Iris pigment epithelial cell (primary cell): ENCODE measurements at places on chromosomes 1 and 21.

- DNase-seq = peak; percentile 99
Observed at GRCh38 chr1:173824315-173825081, at the start of the genes CENPL and DARS2. Gene CENPL, minus strand, starts transcription at chr1:173824883. Its CDS starts 13,584 bp downstream, at chr1:173811299. Gene DARS2, plus strand, starts transcription at chr1:173824673. Its CDS starts 557 bp downstream, at chr1:173825230.

GRCh38 chr1:177586429-177586828 lies 383.4 kb downstream of the SEC16B start:
- peak; percentile 91 for DNase-seq

- DNase-seq = peak; percentile 74
Observed at GRCh38 chr1:84271441-84272151, 29.9 kb upstream of the SAMD13 start.

DNA sequence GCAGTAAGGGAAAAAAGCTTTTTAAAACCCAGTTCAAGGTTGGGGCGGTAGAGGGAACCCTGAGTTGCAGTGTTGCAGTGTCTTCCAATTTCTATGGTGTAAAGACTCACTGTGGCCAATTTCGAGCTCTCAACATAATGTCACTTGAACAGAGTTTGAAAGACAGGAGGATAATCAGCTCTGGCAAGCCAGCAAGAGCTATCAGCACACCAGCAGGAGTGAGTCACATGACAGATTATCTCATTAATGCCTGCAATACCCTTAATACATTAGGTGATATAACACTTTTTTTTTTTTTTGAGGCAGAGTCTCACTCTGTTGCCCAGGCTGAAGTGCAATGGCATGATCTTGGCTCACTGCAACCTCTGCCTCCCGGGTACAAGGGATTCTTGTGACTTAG lies 22.8 kb downstream of the SLC9C2 start:
- DNase-seq = no peak

GRCh38 chr1:151574575-151575529 lies 34.7 kb downstream of the TUFT1 start:
- peak; percentile 86 for DNase-seq

- no peak for DNase-seq
Observed at GRCh38 chr1:234561319-234561718, 48.7 kb downstream of the IRF2BP2 start.

GRCh38 chr1:17516303-17517214 lies 22.9 kb upstream of the ARHGEF10L start:
- DNase-seq = no peak

- no peak for DNase-seq
Observed at GRCh38 chr21:36932161-36932816, 34.2 kb downstream of the HLCS start.

DNA sequence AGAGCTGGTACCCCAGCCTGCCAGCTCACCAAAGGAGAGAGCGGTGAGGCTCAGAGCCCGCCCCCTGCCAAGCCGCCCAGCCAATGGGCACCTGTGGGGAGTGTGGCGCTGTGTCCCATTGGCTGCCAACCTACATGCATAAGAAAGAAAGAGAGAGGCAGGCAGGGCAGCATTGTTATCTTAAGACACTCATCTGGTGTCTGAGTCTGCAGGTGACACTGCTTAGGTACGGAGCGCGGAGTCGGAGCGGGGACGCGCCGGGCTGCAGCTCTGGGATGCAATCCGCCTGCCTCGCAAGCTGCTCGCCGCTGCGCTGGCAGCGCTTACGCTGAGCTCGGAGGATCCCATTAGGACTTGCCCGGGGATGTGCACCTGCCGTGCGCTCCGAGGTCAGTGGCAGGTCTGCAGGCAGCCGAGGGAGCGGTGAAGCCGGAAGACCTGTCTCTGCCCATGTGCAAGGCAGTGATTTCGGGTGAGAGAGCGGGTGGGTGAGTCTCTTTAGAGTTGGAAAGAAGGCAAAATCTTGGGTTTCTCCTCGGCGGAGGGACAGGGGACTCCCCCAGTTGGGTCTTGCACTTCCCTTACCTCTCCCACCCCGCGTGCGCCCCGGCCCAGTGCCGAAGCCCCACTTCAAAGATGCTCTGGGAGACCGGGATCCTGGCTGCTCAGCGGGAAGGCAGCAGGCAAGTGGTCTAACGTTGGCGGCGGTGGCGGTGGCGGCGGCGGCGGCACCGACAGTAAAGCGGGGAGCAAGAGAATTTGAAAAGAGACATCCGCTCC lies at the start of gene BRINP2:
Gene BRINP2 (plus strand): TSS at position 203 of the 780 bp plus-strand sequence. CDS start 58,919 bp downstream, outside the sequence.
- DNase-seq = peak; percentile 31

DNA sequence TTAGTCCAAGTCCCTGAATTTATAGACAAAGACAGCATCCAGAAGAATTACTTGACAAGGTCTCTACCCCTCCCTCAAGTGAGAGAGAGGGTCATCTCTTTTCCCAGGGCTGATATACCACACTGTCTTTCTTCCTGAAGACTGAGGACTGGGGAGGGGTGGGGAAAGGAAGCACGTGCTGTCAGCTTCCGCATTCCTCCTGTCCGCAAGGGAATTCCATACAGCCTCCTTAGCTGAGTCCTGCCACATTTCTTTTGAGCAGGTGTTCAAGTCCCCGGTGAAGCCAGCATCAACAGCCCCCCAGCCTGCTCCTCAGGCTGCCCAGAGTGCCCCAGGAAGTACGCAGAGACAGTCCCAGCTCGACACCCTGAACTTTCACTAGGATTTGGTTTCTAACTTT lies 34.2 kb downstream of the PCAT6 start:
- peak; percentile 34 for DNase-seq

DNA sequence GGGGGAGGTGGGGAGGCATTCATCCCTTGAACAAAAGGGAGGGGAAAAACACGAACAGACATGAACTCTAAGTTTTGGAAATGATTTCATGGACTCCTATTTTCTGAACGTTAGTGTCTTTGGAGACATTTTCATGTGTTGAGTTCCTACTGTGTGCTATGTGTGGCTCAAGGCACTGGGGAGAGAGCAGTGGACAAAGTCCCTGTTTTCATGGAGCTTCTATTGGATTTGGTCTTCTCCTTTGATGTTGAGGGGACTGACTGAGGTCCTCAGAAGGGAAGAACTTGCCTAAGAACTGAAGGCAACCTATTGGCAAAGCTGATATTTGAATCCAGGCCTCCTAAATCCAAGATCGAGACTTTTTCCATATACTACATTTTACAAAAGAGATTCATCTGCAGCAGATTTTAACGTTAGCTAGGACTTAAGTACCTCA lies 30.4 kb downstream of the JUN start:
- no peak for DNase-seq

GRCh38 chr1:157562515-157562914 lies 10.2 kb upstream of the FCRL5 start:
- no peak for DNase-seq

DNA sequence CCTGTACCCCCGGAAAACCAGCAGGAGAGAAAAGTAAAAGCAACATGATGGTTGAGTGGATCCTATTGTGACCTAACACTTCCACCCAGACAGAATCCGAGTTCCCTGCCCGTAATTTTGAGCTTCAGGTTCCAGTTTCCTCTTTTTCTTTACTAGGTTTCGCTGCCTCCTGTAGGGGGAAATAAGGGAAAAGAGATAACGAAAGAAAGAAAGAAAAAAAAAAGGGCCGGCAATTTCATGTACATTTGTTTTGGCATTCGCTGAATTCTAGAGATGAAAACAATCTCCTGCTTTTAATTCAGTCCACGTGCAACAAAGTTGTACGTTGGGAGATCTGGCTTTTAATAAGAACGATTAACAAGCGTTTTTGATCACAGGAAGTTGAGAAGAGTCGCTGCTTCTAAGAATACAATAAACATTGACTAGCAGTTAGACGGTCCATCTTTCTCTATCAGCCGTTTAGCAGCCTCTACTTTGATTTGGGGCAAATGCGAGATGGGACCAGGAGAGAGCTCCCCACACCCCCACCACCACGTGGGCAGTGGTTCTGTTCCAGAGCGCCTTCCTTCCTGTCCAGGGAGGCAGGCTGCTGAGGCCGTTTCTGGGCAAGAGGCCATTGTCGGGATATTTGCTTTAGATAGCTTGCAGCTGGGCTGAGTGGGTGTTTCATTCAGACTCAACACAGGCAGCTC lies 155.9 kb upstream of the RUNX1 start:
- DNase-seq = peak; percentile 98

DNA sequence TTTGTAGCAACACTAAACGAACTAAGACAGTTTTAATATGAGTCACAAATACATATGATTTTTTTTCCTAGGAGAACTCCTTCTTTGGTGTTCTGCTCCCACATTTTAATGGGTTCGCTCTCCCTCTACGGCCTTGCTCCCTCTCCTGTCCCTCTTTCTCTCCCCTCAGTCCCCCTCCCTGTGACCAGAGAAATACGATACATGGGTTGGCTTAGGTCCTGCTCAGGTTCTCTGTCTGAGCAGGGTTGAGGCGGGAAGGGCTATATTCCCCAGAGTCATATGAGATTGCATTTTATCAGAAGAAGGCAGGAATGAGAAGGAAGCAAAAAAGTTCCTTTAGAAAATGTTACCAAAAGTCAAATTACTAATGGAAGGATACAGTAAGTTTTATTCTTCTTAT lies 44.6 kb downstream of the UBE2U start:
- DNase-seq = no peak

DNA sequence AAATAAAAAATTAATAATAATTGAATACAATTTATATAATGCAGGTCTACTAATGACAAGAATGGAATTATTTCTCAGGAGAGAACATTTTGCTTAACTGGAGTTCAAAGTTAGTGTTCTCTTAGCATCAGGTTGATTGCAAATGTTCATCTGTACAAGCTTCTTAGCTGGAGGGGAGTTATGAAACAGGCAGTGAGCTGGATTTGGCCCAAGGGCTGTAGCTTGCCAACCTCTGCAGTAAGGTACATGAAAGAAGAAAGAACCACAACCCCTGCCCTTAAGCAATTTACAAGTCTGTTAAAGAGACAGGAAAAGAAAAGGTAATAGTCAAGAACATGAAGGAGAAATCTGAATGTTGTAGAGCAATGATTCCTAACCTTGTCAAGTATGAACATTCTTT lies 17.0 kb downstream of the LPGAT1 start:
- DNase-seq = peak; percentile 89

GRCh38 chr1:231107600-231108326 lies 54.1 kb upstream of the TRIM67 start:
- peak; percentile 27 for DNase-seq

DNA sequence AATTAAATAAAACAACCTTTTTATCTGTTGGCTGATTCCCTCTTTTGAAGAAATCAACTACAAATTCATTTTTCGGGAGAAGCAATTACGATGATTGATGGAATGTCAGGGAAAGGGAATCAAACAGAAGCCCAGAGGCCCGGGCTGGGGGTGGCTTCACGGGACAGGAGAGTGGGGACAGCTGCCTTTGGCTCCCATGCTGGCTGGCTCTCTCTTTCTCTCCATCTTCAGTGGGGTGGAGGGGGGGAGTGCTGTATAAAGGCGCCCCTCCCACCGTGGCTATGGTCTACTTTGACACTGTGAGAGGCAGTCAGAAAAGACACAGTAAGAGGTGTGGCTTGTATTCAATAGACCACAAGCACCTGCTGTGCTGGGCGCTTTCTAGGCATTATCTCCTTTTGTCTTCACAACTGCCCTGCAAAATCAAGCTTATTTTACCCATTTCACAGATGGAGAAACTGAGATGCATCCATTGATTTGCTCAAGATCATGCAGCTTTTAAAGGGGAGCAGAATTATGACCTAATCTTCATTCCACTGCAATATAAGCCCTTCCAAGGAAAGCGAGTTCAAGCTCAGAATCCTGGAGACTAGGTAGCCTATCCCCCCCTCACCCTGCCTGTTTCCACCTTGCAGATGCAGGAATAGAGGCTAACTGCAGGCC lies 92.9 kb downstream of the GRIK3 start:
- DNase-seq = no peak

DNA sequence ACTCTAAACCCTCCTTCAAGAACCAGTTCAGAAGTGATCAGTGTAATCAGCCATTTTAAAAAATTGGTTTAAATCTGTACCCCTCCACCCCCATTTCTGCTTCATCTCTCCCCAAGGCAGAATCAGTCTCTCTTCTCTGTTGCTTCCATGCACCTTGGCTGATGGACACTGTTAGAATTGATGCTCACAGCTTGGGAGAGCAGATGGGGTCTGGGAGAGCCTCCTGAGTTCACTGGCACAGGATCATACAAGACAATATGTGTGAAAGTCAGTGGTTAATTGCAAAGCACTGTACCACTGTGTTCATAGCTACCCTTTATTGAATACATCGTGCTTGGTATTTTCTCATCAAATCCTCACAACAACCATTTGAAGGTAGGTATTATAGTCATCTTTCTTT lies 140.9 kb downstream of the ROR1 start:
- no peak for DNase-seq

GRCh38 chr21:37459575-37459974 lies 93.0 kb downstream of the DYRK1A start:
- DNase-seq = peak; percentile 72

DNA sequence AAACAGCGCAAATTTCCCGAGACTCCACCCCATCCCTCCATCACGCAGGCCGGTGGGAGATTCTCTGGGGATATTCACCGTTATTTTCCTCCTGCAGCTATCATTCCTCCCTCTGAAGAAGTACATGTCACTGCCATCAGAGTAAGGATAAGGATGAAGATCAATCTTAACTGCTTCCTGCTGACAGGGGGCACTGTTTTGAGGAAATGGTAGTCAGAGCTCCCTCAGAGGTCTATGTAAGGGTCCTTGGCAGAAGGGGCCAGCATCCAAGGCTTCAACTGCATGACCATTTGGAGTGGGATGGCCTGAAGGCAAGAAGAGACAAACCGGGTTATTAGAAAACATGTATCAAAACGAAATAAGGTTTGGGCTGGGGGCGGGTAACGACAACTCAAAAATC lies 111.5 kb downstream of the KCNK1 start:
- DNase-seq = no peak

- peak; percentile 3 for DNase-seq
Observed at GRCh38 chr1:114558544-114558943, 22.9 kb downstream of the BCAS2 start.
